HuH-7 (cell line): ENCODE measurements at places on chromosomes 4 and X.

GRCh38 chr4:17170131-17170530 lies 271.7 kb upstream of the LDB2 start:
- no peak for DNase-seq

DNA sequence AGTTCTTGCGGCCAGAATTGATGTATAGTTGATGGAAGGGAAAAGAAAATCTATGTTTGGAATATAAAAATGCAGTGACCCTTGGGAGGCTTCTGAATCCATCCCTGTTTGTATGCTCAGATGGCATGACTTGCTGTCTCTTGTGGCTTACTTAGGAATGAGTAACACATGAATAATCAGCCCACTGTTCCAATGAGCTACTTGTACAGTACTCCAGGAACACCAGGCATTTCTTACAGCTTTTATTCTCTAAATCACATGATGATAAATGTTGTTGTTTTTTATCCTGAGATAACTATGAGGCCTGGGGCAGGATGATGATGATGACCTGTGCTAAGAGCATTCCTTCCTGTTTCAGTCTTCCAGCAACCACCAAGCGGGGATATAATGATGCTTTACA lies 18.9 kb downstream of the TMPRSS11E start:
- no peak for DNase-seq

DNA sequence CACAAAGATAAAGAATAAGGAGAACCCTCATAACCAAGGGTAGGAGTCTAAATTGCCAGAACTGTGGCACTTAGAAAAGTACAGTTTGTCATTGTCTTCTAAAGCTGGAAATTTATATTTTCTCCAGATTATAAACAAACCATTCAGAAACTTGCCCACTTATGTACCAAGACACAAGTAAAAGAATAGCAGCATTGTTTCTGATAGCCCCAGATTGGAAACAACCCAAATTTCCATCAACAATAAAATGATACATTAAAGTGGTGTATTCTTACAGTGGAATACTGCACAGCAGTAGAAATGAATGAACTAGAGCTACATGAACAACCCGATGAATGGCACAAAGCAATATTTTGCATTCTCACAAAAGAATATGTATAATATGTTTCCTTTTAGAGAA lies 63.1 kb upstream of the PDHA1 start:
- DNase-seq: no peak

GRCh38 chr4:5511791-5512190 lies 196.6 kb downstream of the EVC2 start:
- no peak for DNase-seq

GRCh38 chr4:17494258-17495190 lies 17.4 kb downstream of the QDPR start:
- no peak for DNase-seq

- no peak for DNase-seq
Observed at GRCh38 chrX:47607091-47607490, 12.6 kb downstream of the SYN1 start.
